Left colon (tissue), 2 donors: ENCODE measurements at places on chromosomes 1 and 21.

DNA sequence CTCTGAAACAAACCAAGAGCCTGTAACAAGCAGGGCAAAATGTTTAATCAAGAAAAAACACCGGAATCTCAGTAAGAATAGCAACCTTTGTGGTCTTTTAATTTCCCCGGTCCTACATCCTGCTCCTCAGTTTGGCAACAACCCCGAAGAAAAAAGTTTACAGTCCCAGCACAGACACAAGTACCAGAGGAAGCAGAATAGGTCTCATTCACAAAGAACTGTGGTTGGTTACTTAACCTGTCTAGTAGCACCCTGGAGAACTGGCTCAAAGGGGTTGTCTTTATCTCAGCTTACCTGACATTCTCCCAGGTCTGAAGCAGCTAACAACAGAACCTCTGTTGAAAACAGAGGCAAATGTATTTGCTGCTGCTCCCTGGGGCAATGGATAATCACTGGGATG is 399.3 kb downstream of the AJAP1 start:
- no peak for DNase-seq

DNA sequence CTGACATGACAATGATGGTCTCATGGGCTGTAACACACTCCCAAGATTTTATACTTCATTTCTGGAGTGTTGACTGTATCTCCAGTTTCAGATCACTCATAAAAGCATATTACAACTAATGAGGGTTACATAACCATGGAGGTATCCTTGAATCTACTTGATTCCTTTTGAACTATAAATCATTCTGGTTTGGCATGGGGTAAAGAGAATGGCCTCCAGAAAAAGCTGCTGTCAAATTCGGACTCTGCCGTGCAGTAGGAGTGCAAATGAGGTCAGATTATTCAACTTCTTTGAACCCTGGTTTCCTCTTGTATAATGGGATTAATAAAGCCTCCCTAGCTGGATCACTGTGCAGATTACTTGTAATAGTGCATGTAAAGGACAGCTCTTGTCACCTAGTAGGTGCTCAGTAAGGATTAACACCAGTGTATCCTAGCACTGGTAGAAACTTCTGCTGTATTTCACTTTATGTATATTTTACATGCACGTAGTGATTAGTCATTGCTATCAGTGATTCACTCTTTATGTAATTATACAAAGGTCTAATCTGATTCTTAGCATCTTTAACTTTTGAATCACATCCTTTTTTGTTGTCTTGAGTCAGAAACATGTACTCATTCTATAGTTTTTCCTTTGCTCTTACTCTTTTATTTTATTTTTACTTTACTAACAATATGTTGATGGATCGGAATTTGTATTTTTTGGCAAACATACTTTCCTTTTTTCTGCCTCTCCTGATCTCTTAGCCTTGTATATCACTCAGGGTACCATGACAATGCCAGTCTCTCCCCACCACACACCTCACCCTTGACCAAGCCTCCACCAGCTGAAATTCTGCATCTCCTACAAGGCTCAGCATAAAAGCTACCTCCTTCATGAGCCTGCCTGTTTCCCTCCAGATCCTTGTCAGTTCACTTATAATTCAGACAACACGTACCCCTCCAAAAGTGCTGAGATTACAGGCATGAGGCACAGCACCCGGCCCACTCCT is 3.2 kb downstream of the LRRC8C start:
- DNase-seq, result no peak

- DNase-seq, result no peak
Observed at GRCh38 chr1:934991-935750, 11.4 kb downstream of the SAMD11 start.

GRCh38 chr1:19390901-19391595 is 78.9 kb downstream of the SLC66A1 start:
- DNase-seq, result peak; percentile 65

GRCh38 chr1:115595279-115596079 is 46.3 kb upstream of the VANGL1 start:
- peak; percentile 63 for DNase-seq
